ENCODE measurements at places on chromosomes 1 and 21.

- no peak for DNase-seq
Measured at GRCh38 chr1:36497207-36497606, 14.5 kb upstream of the CSF3R start.

GRCh38 chr1:95701450-95702173 is 467.6 kb downstream of the RWDD3 start:
- no peak for DNase-seq

DNA sequence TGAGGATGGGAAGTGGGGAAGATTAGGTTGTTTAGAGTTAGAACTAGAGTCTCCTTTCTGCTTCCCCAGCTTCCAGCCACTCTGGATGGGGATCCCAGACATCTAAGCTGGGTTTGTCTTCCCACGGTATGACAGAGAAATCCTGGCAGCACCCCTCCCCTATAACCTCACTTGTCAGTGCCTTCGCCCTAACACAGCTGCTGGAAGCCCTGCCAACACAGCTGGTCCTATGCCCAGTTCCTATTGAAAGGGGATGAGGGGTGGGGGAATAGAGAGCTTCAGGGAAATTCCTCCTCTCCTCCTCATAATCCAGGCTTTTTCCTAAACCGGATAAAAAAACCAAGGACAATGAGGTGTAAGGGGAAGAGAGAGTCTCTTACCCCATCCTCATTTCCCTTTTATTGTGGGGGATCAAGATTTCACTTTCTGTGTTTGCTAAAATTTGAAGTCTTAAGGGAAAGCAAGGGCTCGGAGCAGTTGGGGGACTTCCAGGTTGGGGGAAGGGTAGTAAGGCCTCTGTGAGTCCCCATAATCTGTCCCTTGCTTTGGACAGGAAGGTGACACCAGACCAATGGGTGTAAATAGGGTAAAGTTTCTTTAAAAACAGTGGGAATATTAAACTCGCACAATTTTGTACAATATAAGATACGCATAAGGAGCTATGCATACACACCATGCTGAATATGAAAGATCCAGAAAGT is 590 bp downstream of the TMOD4 start:
- DNase-seq = no peak

- DNase-seq = no peak
Measured at GRCh38 chr1:65952696-65953095, 160.0 kb downstream of the PDE4B start.

DNA sequence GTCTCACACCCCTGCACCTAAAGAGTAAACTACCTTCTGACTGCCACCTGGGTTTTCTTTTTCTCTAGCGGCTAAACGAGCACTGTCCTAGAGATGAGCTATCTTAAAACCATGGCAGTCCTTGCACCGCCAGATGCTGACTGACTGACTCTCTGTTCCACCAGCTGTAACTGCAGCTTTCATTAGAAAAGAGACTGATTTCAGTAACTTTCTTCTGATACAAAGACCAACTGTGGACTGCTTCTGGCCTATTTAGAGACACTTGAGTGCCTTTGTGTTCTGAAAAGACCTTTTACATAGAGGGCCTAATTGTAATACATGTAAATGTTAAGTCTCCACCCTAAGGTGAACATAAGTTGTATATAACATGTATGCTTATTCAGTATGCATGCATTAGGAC is 152.5 kb downstream of the DISC1 start:
- no peak for DNase-seq

GRCh38 chr1:180451504-180451903 is 50.9 kb downstream of the ACBD6 start:
- no peak for DNase-seq

DNA sequence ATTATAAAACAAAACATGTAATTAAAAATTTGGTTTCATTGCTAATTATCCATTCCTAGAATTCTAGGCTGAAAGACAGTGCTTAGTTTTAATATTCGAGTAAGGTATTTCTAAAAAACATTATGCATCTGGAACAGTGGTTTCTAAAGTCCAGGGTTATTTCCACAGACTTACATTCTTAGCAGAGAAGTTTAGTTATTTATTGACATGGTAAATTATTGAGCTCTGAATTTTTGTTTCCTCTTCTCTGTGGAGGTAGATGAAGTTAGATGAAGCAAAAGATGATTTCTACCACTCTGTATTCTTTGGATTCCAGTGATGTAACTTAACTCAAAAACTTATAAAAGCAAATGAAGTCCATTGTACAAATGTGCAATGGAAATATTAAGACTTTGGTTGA is 709.4 kb downstream of the MRPL39 start:
- no peak for DNase-seq

- DNase-seq = no peak
Measured at GRCh38 chr1:118563981-118564951, 379.2 kb upstream of the SPAG17 start.

DNA sequence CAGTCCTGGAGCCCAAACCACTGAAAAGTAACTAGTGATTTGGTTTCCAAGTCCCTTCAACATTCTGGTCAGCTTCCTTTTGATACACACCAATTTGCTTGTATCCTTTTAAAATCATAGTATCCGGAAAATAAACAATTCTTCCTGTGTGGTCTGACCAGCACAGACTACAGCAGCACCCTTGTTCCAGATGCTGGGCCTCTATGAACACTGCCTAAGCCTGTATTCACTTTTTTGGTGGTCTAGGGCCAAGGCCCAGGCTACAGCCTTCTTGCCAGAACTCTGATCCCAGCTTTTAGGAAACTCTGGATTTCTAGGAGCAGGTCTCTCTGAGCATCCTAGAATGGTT is 801 bp upstream of the DDAH1 start:
- DNase-seq = no peak

DNA sequence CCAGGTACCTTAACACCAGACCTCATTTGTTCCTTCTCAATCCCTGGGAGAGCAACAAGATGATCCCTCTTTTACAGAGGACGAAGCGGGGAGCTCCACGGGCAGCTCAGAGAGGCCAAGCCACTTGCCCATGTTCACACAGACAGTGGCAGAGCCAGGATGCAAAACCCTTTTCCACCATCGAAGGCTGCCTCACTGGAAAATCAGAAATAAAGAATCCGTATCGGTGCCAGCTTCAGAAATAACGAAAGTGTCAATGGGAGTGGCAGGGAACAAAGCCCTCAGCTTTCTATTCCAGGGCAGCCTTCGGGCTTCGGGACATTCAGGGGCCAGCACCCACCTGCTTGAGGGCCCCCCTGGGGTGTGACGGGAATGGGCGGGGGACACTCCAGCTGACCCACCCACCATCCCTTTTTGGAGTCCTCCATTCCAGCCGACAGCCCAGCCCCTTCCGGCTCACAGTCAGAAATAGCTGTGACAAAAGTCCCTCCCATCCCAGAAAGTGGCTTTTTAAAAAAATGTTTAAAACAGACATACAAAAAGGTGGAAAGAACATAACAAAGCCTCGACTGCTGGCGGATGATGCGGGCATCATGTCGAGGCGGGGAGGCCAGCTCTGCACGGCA is 6.0 kb downstream of the IFFO2 start:
- DNase-seq = no peak

DNA sequence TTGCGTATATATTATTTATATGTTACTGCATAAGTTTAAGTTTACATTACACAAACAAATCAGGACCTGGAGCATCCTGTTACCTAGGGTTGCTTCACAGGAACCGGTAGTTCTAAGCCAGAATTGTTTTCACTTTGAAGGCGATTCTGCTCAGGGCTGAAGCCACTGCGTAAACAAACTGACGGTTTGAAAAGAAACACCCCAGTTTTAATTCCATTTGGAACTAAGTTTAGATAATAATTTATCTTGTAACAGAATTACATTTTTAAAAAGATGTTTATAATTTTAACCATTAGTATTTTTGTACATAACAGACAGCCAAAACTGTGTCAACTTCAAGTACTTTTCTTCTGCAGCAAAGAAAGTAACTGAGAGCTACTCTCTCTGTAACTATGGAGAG is 282.1 kb upstream of the LYPLAL1 start:
- no peak for DNase-seq

DNA sequence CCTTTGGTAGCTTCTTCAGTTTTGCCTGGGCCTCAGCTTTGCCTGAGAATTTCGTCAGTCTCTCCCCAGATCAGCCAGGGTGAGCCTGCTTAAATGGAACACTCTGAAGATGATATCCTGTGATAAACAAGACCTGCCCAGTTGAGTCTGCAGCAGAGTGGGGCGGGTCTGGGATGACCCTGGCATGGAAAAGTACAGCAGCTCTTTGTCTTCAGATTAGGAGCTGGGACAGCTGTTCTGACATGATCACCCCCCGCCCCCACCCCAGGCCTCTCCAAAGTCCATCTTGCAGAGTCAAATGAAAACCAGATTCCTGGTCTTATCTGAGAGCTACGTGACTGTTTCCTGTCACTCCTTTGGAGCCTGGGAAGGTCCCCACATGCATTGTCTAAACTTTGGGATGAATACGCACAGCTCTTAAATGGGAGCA is 2.2 kb upstream of the TMEM51 start:
- DNase-seq = no peak

GRCh38 chr1:62722796-62723195 is 34.6 kb upstream of the DOCK7 start:
- DNase-seq = no peak

DNA sequence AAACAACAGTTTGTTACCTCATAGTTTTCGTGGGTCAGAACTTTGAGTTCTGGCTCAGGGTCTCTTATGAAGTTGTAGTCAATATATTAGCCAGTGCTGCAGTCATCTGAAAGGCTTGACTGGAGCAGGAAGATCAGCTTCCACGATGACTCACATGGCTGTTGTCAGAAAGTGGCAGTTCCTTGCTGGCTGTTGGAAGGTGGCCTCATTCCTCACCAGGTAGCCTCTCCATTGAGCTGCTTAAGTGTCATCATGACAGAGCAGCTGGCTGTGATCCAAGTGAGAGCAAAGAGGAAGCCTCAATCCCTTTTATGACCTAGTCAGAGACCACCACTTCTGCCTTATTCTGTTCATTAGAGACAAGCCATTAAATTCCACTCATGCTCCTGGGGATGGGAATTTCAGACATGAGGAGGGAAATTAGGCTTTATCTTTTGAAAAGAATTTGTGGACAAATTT is 5.6 kb downstream of the OSBPL9 start:
- DNase-seq = no peak

GRCh38 chr1:30728832-30729638 is 5.7 kb upstream of the MATN1 start:
- no peak for DNase-seq

GRCh38 chr1:28139025-28139712 is 37.3 kb downstream of the PTAFR start:
- DNase-seq = no peak

DNA sequence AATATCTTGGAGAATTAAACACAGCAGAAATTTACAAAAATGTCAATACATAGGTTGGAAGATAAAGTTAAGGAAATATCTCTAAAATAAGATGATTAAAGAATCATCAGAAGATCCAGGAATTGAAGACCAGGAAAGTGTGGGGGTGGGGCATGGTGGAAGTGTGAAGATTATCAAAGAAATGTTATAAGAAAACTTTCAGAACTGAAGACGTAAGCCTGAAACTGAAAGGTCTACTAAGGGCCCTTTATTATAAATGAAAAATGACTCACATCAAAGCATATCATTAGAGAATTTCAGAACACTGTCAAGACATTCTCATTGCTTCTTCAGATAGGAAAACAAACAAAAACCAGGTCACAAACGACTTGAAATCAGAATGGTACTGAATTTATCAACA is 92.4 kb upstream of the DPT start:
- no peak for DNase-seq

DNA sequence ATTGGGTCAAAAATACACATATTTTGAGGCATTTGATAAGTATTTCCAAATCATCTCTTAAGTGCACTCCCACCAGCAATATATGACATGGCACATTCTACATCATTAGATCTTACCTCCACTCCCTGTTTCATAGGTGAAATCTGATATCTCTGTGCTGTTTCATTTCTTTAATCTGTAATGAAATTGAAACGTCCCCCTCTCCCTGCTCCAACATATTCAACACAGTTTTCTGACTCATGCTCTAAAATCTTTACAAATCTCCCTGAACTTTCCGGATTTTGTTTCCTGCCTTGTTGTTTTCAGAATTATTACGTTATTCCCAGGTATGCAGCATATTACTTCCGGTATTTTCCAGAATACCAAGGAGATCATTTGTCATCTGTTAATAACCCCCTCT is 66.1 kb upstream of the AKT3 start:
- no peak for DNase-seq

DNA sequence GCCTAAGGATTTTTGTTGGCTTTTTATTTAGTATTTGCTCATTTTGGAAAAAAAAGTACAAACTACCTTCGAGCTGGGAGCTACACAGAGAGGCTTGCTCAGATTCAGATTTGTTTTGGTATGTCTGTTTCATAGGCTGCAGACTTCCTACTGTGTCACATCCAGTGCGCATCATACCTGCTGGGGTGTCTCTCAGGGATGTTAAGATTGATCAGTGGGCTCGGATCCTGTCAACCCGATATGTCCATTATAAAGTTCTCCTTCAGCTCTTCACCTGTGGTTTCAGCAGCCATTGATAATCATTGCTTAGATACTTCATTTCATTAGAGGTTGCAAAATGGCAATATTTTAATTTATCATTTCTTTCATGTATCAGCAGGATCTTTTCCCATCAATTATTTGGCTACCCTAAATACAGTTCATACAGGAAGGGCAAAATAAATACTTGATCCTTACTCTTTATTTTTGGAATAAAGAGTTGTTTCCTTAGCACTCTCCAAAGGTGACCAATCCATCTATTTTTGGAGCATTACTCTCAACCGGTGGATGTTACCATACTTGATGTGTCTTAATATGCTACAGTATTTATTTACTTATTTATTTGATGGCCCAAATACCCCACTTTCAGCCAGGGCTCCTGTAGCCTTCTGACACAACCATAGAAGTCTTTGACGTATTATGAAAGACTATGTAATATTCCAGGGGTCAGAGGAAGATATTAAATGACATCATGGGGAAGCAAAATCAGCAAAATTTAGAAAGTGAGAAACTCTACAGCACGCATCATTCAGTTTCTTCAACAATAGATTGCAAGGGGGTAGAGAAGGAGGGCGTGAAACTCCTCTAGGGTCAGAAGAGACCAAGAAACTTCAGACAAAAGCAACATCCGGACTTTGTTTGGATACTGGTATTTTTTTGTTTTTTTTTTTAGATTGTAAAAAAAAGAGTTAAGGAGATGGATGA is 55.3 kb upstream of the HNRNPU start:
- no peak for DNase-seq

DNA sequence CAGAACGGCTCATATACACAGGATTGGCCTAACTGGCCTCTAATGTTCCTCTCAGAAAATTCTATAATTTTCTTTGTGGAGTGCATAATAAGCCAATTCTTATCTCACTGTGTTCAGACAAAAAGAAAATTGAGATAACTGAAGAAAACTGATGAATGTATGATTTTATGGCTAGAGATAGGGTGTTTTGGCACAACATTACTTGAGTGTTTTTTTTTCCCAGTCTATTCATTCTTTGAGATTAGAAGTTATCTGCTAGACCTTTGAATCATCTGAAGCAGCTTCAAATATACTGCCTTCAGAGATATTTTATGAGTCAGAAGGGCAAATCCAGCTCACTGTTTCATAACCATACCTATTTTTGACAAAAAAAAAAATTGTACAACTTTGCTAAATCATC is 85.6 kb downstream of the VAV3 start:
- no peak for DNase-seq

GRCh38 chr21:16502273-16502672 is 772.5 kb downstream of the USP25 start:
- DNase-seq = no peak

- no peak for DNase-seq
Measured at GRCh38 chr1:106080608-106081325, 975.7 kb upstream of the PRMT6 start.

Data from activated CD8-positive, alpha-beta memory T cell treated with anti-CD3 and anti-CD28 coated beads, Interleukin-2, amount 50 U/mL, for 48 hours (primary cell).